ENCODE measurements at places on chromosomes 12 and 14. TPM values are rescaled to one million over a fixed set of nuclear protein-coding genes. Genes with fewer than 3 reads are reported as not detected.

DNA sequence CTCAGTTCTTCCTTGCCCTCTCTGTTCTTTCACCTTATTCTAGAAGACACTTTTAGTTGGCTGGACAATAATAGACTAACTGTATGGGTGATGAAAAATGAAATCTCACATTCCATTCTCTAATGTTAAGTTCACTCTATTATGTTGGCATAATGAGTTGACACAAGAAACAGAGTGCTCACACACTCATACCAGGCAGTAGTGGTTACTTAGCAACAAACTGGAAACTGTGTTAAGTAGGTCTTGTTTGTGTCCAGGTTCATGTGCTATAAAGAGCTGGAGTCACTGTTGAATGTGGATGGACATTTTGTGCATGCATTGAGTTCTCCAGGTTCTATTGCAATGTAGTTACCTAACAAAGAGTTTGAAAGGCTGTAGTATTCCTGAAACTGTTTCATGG, 16.9 kb upstream of the PPP4R4 start:
- DNase-seq, result no peak

DNA sequence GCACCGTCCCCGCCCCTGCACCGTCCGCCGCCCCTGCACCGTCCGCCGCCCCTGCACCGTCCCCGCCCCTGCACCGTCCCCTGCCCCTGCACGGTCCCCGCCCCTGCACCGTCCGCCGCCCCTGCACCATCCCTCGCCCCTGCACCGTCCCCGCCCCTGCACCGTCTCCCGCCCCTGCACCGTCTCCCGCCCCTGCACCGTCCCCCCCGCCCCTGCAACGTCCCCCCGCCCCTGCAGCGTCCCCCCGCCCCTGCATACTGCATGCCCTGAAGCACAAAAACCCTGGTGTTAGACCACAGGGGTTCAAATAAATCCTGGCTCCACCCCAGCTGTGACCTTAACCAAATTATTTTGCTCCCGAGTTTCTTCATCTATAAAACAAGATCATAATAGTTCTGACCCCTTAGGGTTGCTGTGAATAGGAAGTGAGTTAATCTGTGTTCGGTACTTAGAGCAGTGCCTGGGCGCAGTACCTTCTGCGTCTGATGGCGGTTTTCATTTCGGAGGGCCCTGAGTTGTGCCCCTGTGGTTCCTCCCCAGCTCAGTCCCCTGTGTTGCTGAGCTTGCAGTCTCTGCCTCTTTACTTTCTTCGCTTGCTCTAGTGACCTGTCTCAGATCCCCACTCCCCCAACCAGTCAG, 38.1 kb downstream of the ESRRB start:
- no peak for DNase-seq

DNA sequence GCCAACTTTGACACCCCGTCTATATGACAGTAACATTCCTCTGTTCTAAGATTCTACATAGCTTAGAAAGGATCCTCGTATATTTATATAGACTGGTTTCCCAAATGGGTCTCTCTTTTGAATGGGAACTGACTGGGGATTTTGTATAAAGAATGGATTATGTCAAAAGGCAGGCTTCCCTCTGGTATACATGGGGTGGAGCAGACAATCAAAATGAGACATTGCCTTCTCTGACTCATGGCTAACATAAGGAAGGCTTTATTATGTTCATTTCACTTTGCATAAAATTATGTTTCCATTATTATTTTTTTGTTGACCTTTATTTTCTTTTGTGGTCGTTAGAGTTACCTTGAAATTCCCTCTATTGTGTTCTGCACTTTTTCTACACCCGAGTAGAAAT, 211.1 kb downstream of the ALG10B start:
- no peak for DNase-seq

- DNase-seq, result no peak
Observed at GRCh38 chr14:36658123-36659009, 3.3 kb upstream of the PAX9 start.

DNA sequence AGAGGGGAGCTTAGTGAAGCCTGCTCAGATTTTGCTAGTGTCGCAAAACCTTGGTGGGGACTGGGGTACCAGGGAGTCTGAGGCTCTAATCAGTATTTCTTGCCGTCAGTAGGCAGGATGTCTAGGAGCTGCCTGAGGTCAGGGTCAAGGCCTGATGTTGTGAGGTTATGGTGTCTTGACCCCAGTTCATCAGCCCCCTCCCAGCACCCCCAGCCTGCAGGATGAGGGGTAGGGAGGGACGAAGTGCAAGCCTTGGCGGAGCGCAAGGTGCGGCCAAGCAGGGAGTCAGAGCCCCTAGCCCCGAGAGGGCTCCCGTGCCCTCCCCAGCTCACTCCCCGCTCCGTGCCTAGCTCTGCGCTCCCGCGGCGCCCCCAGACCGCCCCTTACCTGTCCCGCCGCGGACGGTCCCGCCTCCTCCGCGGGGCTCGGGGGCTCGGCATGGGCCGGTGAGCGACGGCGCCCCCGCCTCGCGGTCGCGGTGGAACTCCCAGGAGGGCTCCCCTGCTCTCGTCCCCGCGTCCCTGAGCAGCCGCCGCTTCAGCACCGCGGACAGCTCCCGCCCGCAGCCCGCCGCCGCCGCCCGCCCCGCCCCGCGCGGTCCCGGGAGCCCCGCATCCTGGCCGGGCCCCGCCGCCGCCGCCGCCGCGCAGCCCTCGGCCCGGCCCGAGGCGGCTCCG, 347 bp downstream of the SYNDIG1L start:
- no peak for DNase-seq

GRCh38 chr12:2284321-2284813, 231.6 kb downstream of the CACNA1C start:
- DNase-seq, result peak; percentile 22

Gene GALNT16
- 14.9 TPM for total RNA-seq

All from mesenteric fat pad (tissue), 1 donor.